ENCODE measurements at places on chromosomes 5 and 9.

GRCh38 chr5:39648848-39649227 is 224.1 kb upstream of the DAB2 start:
- DNase-seq: no peak

GRCh38 chr9:6218099-6218502 is 2.5 kb downstream of the IL33 start:
- no peak for DNase-seq

GRCh38 chr9:71941060-71941568 is 29.7 kb downstream of the C9orf85 start:
- no peak for DNase-seq

GRCh38 chr5:57455511-57456455 is 26.8 kb downstream of the ACTBL2 start:
- no peak for DNase-seq

Data from iPS DF 6.9 (cell line).